ENCODE measurements at places on chromosomes 12 and 14.

DNA sequence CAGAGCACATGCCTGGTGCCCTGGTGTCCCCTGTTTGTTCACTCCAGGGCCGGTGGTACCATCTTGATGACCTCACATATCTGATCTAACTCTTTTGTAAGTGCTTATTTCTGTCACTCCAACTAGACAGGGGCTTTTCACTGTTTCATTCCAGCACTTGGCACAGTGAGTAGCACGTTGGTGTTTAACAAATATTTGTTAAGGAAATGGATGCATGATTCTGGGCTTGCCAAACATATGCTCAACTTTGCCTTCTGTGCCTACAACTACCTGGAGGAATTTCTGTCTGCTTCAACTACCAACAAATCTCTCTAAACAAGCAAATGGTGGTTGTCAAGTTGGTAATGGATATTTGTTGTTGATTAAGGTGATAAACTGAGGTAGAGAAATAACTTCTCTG is 31.6 kb downstream of the PDE6H start:
- no peak for DNase-seq

- no peak for DNase-seq
These were observed 645.6 kb upstream of the TMEM132C start for GRCh38 chr12:127621366-127621765.

- DNase-seq = no peak
These were observed 4.6 kb upstream of the ZDHHC22 start for GRCh38 chr14:77145975-77146740.

DNA sequence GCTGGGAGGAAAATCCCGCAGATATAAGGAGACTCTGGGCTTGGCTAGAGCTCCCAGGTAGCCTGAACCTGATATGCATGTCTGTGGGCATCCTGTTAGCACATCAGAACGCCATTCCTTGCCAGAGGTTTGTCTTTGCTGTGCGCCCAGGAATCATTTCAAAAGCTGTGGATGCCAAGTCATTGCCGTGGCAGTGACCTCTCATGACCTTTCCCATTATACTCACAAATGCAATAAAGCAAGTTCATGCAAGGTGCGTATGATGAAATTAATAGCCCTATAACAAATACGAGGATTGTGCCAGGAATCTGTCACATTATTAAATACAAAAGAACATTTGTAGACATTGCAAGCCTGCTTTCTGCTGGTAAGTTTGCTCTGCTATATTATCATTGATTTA is 229.1 kb upstream of the PELI2 start:
- DNase-seq = no peak

DNA sequence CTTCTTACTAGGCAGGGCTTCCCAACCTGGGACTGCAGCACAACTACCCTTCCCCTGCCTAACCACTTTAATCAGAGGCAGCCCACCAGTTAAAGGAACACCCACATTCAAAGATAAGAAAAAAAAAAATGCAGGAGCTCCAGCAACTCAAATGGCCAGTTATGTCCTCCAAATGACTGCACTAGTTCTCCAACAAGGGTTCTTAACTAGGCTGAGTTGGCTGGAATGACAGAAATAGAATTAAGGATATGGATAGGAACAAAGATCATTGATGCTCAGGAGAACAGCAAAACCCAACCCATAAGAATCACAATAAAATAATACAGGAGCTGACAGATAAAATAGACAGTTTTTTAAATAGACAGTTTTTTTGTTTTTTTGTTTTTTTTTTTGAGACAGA is 154.2 kb downstream of the PLCZ1 start:
- no peak for DNase-seq

DNA sequence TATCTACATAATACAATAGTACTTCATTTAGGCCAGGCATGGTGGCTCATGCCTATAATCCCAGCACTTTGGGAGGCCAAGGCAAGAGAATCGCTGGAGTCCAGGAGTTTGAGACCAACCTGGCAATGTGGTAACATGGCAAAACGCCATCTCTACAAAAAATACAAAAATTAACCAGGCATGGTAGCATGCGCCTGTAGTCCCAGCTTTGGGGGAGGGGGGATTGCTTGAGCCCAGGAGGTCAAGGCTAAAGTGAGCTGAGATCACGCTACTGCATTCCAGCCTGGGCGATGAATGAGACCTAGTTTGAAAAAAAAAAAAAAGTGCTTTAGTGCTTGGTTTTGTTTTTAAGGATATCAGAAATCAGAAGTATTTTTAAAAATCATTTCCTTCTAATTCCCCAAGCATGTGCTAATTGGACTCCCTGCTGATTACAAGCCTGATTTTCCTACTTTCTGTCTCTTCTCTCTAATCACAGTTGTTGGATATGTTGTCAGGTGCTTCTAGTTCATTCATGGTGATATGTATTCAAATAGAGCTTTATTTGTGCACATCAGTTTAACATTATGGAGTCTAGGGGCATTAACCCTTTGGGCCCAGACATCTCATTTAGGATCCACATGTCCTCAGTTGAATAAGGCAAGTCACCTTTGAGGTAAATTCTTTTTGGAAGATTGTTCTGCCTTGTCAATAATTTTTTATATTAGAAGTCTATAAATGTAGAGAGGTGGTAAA is 7.0 kb upstream of the KRAS start:
- DNase-seq = no peak

GRCh38 chr12:96986883-96987523 is 79.9 kb downstream of the NEDD1 start:
- DNase-seq = no peak

GRCh38 chr12:89215196-89215595 is 137.1 kb downstream of the DUSP6 start:
- DNase-seq = no peak

DNA sequence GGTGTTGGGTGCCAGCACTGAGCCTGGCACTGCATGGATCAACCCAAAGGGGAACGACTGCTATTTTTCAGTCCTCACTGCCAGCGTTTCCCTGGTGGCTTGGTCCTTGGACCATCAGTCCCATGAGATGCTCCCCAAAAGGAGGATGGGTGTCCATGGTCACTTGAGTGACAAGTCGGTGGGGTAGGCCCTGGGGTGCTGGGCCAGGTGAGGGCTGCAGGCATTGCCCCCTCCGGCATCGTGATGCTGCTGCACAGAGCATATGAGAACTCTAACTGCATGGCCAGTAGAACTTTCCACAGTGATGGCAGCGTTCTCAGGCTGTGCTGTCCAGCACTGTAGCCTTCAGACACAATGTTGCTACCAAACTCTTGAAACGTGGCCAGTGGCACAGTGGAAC is 16.2 kb downstream of the SETD1B start:
- DNase-seq = no peak

- no peak for DNase-seq
These were observed 250.5 kb upstream of the SOX5 start for GRCh38 chr12:24200010-24200409.

- no peak for DNase-seq
These were observed 391.9 kb downstream of the GALC start for GRCh38 chr14:87601036-87601435.

DNA sequence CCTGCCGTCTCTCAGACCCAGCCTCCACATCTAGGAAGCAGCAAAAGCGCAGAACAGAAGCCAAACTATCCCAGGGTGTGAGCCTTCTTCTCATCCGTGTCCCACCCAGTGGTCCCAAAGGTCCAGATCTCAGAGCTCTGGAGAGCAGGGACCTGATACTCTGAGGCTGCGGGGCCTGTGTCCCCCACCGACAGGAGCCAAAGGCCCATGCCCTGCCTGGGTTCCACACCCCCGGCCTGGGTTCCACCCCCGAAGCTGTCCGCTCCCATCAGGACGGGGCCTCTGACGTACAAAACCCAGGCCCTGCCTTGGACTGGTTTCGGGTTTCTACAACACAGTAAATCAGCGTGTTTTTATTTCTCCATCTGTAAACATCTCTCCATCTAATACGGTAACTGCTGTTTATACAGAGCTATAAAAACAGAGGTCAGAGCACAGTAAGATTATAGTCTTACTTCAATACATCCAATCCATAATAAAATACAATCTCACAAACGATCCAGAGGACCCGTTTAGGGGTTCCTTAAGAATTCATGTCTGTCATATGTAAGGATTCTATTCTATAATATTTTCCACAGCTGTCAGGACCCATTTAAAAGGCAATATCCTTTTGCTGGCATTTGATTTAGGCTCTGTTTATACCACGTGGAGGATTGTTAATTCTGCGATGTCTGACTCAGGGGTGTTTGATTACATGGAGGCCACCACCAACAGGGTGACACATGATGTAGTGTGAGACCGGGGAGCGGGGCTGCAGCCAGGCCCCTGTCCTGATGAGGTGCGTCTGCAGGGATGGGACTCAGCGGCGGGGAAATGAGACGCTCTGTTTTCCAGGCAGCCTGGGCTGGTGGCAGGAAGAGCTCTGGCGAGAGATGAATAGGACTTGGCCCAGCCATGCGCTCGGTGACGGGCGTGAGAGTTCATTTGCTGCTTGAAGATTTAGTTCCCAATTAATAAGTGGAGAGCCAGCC is 110.3 kb downstream of the DICER1 start:
- DNase-seq = no peak

GRCh38 chr14:35631071-35631805 is 97.3 kb downstream of the INSM2 start:
- no peak for DNase-seq

DNA sequence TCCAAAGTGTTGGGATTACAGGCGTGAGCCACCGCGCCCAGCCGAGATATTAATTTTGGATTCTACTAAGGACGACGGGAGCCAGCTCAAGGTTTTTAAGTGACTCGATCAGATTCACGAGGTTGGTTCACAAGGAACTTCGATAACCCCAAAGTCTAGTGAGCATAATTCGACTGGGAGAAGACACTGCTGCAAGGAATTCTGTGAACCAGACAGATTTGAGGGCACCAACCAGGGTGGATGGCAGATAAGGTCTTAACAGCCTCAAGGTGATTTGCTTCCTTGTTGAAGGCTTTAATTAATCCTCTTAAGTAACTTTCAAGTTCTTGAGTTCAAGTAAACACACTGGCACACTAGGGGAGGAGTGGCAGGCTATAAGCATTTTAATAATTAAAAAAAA is 1.1 kb upstream of the KLHDC2 start:
- DNase-seq = no peak

- DNase-seq = no peak
These were observed 5.3 kb downstream of the NUAK1 start for GRCh38 chr12:106133136-106134087.

GRCh38 chr14:103432627-103433026 is 47.4 kb downstream of the MARK3 start:
- no peak for DNase-seq

GRCh38 chr14:55964821-55965220 is 153.4 kb upstream of the PELI2 start:
- DNase-seq = no peak

DNA sequence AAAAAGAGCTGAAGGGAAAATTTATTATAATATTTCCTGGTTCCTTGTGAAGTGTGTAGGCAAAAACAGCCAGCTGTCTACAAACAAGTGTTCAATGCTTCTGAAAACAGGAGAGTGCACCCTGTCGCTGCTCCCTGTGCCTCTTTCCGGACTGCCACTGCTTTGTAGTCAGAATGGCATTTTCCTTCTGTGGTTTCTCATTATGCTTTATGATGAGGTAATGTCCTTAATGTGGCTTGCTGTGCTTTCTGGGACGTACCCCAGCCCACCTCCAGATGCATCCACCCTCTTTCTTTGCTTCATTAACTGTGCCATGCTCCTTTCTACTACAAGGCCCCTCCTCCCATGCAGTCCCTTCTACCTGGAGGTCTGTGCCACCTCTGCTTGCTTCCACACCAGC is 148.1 kb downstream of the SYT1 start:
- no peak for DNase-seq

DNA sequence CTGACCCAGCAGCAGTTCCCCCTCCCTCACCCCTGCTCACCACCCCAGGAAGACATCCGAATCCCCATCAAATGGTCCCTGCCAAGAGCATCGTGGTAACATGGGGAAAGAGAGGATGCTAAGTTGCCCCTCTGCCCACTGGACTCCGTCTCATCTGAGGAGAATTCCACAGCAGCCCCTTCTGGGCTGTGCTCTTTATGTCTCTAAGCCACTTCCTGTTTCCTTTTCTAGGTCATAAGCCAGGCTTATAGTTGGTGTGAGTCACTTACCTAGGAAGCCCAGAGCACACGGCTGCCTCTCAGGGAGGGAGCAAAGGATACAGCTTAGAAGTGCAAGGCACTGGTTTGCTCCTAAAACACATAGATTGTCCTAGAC is 76.0 kb downstream of the VCPKMT start:
- DNase-seq = no peak

DNA sequence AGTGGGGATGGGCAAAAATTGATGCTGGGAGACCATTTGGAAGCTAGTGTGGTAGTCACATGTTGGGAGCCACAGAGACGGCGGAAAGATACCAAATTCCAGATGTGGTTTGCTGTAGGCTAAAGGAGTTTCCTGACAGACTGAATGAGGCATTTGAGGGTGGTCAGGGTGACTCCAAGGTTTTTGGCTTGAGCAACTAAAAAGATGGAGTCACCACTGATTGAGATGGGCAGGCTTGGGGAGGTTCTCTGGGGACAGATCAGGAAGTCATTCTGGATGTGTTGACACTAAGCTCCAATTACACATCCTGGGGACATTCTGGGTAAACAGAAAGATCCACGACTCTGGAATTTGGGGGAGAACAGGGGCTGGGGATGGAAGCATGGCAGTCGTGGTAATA is 15.5 kb upstream of the SERPINA9 start:
- DNase-seq = no peak

GRCh38 chr12:11768233-11768965 is 118.9 kb downstream of the ETV6 start:
- no peak for DNase-seq

DNA sequence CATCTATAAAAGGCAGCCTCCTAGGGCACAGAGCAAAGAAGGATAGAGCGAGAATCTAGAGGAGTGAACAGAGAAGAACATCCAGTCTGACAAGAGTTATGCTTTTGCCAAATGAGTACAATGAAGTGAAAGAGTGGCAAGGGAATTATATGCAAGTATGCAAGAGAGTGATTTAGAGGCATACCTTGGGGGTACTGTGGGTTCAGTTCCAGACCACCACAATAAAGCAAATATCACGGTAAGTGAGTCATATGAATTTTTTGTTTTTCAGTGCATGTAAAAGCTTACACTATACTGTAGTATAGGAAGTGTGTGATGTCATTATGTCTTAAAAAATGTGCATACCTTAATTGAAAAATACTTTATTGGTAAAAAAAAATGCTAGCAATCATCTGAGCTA is 101.4 kb downstream of the SLC38A1 start:
- no peak for DNase-seq

Data from stimulated activated CD4-positive, alpha-beta T cell treated with anti-CD3 and anti-CD28 coated beads, TNF-alpha, amount 100 ng/mL, for 4 hours (primary cell).